Esophagus squamous epithelium (tissue), 5 donors: ENCODE measurements at places on chromosomes 11 and 22.
A peak's percentile ranks its signal among the peaks of the same experiment; 100 is the strongest.

GRCh38 chr11:108622341-108622740 is 28.8 kb upstream of the EXPH5 start:
- H3K36me3 ChIP-seq, result no peaks in the 10 kb centered on the region
- H3K27me3 ChIP-seq, result no peaks in the 10 kb centered on the region
- DNase-seq, result no peak
- no peak overlapping the region for H3K4me3 ChIP-seq

- DNase-seq, result no peak
- no peaks in the 10 kb centered on the region for H3K27me3 ChIP-seq
- H3K27ac ChIP-seq, result no peak overlapping the region
- no peaks in the 10 kb centered on the region for H3K36me3 ChIP-seq
- no peak overlapping the region for H3K4me3 ChIP-seq
- H3K4me1 ChIP-seq, result no peaks in the 10 kb centered on the region
Observed at GRCh38 chr22:23514322-23515038, 65.6 kb downstream of the IGLL1 start.

DNA sequence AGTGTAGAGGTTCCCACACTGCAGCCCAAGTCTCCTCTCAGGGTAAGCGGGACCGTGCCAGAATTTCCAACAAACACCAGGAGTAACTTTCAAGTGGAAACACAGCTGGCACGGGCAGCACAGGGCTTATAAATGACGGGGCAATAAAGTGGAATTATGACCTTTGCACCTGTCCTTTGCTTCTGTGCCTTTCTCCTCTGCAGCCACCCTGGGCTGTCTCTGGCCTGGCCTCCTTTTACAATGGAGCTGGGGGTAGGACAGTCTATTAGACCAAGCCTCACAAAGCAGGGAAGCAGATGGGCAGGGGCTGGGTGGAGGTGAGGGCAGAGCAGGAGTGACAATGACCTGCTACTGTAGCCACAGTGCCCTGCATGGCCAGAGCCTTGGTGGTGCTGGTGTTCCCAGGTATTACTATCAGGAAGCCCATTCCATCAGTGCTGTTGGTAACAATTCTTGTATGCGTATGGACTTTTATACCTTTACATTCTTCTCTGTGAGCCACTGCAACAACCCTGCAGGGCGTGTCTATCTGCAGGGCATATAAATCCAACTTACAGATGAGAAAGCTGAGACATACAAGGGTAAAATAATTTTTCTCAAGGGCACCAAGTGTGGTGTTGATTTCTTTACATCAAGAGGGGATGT is 387.8 kb downstream of the CTTN start:
- no peaks in the 10 kb centered on the region for H3K27me3 ChIP-seq
- H3K27ac ChIP-seq, result no peak overlapping the region
- no peaks in the 10 kb centered on the region for H3K4me1 ChIP-seq
- H3K4me3 ChIP-seq, result no peak overlapping the region
- no peaks in the 10 kb centered on the region for H3K36me3 ChIP-seq
- DNase-seq, result no peak

DNA sequence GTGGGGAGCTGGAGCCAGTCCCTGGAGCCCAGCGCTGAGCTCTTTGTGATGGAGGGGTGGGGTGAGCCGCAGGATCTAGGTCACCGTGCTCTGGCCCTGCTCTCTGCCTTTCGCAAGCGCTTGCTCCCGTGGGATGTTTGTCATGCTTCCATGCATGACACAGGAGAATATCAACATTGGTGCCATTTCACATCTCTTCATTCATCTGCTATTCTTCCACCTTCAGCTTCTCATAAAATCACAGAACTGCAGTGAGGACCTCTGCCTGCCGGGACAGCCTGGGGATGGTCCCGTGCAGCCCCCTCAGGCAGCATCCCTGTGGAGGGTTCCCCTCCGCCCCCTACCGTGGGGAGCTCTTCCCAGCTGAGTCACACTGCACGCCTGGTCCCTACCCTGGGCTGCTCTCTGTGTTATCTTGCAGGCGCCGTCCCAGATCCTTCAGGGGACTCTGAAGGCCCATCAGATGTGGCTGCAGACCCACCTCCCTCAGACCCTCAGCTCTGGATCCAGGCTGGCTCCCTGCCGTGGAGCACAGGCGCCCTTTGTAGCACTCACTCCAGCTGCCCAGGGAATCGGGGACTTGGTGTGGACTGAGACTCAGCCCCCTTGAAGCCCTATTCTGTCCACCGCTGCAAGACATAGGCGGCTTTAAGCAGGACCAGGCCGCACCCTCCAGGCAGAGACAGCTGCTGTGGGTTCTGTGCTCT is 5.1 kb upstream of the SEPTIN5 start:
- H3K27ac ChIP-seq, result no peak overlapping the region
- peaks cover 24% of the 10 kb centered on the region for H3K4me1 ChIP-seq
- H3K36me3 ChIP-seq, result no peaks in the 10 kb centered on the region
- H3K4me3 ChIP-seq, result no peak overlapping the region

GRCh38 chr11:5910540-5910939 is 17.5 kb downstream of the OR52E5 start:
- H3K4me1 ChIP-seq, result no peaks in the 10 kb centered on the region
- no peaks in the 10 kb centered on the region for H3K36me3 ChIP-seq
- DNase-seq, result no peak
- no peak overlapping the region for H3K4me3 ChIP-seq
- H3K27me3 ChIP-seq, result no peaks in the 10 kb centered on the region

GRCh38 chr11:93668171-93668570 is 6.7 kb downstream of the CEP295 start:
- H3K4me3 ChIP-seq, result no peak overlapping the region
- no peak for DNase-seq
- H3K27ac ChIP-seq, result no peak overlapping the region
- no peaks in the 10 kb centered on the region for H3K4me1 ChIP-seq
- H3K36me3 ChIP-seq, result no peaks in the 10 kb centered on the region

DNA sequence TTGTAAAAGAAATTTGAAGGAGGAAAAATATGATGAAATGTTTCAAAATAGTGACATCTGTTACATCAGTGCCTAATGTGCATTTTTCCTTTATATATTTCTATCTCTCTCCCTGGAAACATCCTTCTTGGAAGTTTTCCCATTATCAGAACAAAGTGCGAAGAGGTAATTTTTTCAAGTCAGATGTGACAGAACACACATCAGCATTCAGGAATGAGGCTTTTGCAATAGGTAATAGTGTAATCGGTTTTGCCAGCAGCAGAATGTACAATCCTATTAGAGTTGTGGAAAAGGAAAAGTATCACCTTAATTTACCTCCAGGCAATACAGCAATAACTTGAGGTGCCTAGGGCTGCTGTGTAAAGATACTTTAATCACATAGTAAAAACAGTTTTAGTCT is 275.8 kb downstream of the FAT3 start:
- H3K4me3 ChIP-seq, result no peak overlapping the region
- H3K27ac ChIP-seq, result no peak overlapping the region
- no peaks in the 10 kb centered on the region for H3K36me3 ChIP-seq
- H3K4me1 ChIP-seq, result no peaks in the 10 kb centered on the region
- no peak for DNase-seq

GRCh38 chr22:46131151-46131587 is 19.2 kb upstream of the PPARA start:
- no peak overlapping the region for H3K4me3 ChIP-seq
- no peaks in the 10 kb centered on the region for H3K36me3 ChIP-seq
- no peaks in the 10 kb centered on the region for H3K27me3 ChIP-seq
- H3K4me1 ChIP-seq, result no peaks in the 10 kb centered on the region
- no peak for DNase-seq

- no peak overlapping the region for H3K27ac ChIP-seq
- no peaks in the 10 kb centered on the region for H3K36me3 ChIP-seq
- DNase-seq, result no peak
- H3K4me3 ChIP-seq, result no peak overlapping the region
- H3K27me3 ChIP-seq, result no peaks in the 10 kb centered on the region
- no peaks in the 10 kb centered on the region for H3K4me1 ChIP-seq
Observed at GRCh38 chr11:26144291-26144690, 187.6 kb upstream of the ANO3 start.

DNA sequence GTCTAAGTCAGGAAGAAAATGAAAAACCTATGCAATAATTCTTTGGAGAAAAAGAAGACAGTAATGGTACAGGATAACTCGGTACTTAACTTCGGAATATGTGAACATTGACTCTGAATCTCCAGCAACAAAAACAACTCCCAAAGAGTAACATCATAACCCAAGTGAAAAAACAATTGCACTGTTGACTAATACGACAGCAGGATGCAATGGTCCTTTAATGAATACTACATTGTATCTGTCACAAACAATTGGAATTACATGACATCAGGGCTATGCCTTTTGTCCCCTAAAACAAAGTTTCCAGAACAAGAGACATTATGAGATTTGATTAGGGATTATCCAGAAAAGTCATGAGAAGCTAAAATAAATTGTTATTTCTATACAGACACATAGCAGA is 1065.9 kb downstream of the LRRC4C start:
- no peaks in the 10 kb centered on the region for H3K4me1 ChIP-seq
- no peak for DNase-seq
- no peaks in the 10 kb centered on the region for H3K27me3 ChIP-seq
- H3K27ac ChIP-seq, result no peak overlapping the region
- H3K36me3 ChIP-seq, result no peaks in the 10 kb centered on the region
- H3K4me3 ChIP-seq, result no peak overlapping the region

- H3K36me3 ChIP-seq, result peaks cover 20% of the 10 kb centered on the region
- H3K4me3 ChIP-seq, result no peak overlapping the region
- no peaks in the 10 kb centered on the region for H3K4me1 ChIP-seq
- no peaks in the 10 kb centered on the region for H3K27me3 ChIP-seq
Observed at GRCh38 chr22:23264610-23265367, 84.5 kb downstream of the BCR start.

DNA sequence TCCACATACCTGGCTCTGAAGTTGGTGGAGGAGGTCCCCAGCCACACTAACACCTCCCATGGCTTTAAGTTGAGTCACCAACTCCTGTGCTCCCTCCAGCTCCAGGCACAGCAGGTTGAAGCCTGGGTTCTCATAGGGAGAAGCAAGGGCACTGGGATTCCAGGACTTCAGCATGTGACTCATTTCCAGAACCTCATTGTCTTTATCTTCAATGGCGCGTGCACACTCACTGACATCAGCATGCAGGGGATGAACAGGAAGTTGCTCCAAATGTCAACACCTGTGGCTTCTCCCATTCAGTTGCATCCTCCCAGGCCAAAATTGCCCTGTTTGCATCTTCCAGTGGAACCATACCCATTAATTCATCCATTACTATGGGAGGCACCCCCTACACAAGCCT is 5.8 kb upstream of the UBQLNL start:
- DNase-seq, result no peak
- H3K27ac ChIP-seq, result no peak overlapping the region
- H3K4me1 ChIP-seq, result no peaks in the 10 kb centered on the region
- no peak overlapping the region for H3K4me3 ChIP-seq
- no peaks in the 10 kb centered on the region for H3K27me3 ChIP-seq
- H3K36me3 ChIP-seq, result no peaks in the 10 kb centered on the region

DNA sequence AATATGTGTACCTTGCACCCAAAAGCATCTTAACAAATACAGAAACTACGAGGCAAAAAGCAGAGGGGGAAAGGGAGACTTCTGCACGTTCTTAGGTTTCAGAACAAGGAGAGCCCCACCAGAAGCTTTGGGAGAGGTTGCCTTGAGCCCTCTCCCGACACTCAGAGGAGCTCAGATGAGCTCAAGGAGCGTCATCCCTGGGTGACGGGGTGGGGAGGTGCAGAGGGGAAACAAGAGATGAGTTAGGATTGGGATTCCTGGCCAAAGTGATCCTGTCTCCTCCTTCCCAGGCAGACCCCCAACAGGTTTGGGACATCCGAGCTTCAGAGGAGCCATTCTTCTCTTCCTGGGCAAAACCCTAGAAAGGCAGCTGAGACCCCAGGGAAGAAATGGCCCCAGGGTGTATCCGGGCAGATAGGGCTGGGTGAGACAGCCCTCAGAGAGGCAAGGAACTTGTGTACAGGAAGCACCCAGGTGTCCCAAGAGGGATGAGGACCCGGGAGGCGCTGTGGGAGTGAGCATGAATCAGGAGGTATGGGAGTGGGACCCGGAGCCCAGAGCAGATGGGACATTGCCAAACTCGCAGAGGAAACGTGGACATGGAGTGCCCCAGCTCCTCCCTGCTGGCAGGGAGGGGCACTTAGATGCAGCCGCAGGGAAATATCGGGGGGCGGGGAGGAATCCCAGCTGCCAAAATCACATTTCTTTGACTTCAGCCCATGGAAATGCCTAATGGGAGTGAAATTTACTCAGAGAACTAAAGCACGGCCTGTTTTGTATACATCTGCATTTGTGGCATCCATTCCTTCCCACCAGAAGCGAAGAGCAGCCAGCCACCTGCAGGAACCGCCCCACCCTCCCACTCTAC is 12.4 kb downstream of the C1QTNF6 start:
- H3K4me3 ChIP-seq, result no peak overlapping the region
- peak overlapping the region; percentile 45 for H3K27ac ChIP-seq
- H3K4me1 ChIP-seq, result peaks cover 35% of the 10 kb centered on the region
- no peaks in the 10 kb centered on the region for H3K27me3 ChIP-seq
- H3K36me3 ChIP-seq, result no peaks in the 10 kb centered on the region

GRCh38 chr11:3969613-3970012 is 114.1 kb downstream of the STIM1 start:
- H3K27ac ChIP-seq, result peak overlapping the region; percentile 5
- H3K27me3 ChIP-seq, result no peaks in the 10 kb centered on the region
- no peaks in the 10 kb centered on the region for H3K36me3 ChIP-seq
- DNase-seq, result no peak

DNA sequence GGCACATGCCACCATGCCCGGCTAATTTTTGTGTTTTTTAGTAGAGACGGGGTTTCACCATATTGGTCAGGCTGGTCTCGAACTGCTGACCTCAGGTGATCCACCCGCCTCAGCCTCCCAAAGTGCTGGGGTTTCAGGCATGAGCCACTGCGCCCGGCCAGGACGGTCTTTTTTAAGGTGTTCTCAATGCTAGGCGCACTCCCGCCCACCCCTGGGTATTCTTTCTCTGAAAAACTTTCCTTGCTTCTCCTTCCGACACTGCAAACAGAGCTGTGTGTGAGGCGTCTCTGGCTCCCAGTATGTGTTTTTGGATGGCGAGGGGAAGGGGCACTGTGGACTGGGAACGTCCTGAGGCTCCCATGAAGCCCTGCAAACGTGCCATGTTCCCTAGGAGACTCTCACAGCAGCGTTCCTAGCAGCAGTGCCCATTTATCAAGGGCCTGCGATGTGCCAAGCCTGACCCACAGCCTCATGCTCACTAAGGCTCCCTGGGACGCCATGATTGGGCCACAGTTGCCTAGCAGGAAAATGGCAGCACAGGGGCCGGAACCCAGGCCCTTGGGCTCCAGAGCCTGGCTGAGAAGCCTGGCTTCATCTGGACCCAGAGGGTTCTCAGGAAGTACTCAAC is 2.4 kb upstream of the RASL10A start:
- H3K36me3 ChIP-seq, result no peaks in the 10 kb centered on the region
- H3K4me1 ChIP-seq, result peaks cover 21% of the 10 kb centered on the region
- no peak overlapping the region for H3K27ac ChIP-seq

GRCh38 chr11:119589001-119589400 is 140.0 kb downstream of the NECTIN1 start:
- peaks cover 41% of the 10 kb centered on the region for H3K4me1 ChIP-seq
- no peaks in the 10 kb centered on the region for H3K27me3 ChIP-seq
- no peak for DNase-seq

- no peak for DNase-seq
- no peak overlapping the region for H3K27ac ChIP-seq
- no peaks in the 10 kb centered on the region for H3K27me3 ChIP-seq
- no peak overlapping the region for H3K4me3 ChIP-seq
- H3K36me3 ChIP-seq, result no peaks in the 10 kb centered on the region
Observed at GRCh38 chr11:44538375-44539054, 26.9 kb upstream of the CD82 start.
